ENCODE measurements at places on chromosomes 2 and 18.

- DNase-seq = no peak
Measured at GRCh38 chr2:160956243-160956802, 203.9 kb upstream of the TANK start.

DNA sequence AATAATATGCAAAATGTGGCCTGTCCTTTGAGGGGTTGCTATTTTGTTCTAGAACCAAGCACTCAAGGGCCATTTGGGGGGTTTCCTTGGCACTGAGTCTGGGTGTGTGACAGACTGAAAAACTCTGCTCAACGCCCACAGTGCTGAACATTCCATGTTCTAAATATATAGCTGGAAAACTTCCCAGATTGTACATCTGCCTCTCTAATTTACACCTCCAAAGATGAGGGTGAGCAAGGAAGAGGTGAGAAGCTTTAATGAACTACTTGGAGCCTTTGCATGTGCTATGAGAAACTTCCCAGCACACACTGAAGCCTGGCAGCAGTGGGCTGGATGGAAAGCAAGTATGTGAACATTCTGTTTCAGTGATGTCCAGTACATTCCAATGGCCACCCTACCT is 296.7 kb upstream of the KCNH7 start:
- DNase-seq = no peak

GRCh38 chr2:172230332-172230888 is 127.7 kb upstream of the DLX2 start:
- DNase-seq = no peak

- DNase-seq = no peak
Measured at GRCh38 chr2:234249873-234250272, 199.4 kb downstream of the SPP2 start.

- DNase-seq = no peak
Measured at GRCh38 chr2:10080536-10081304, 509 bp upstream of the CYS1 start.

Measured in progenitor cell of endocrine pancreas (in vitro differentiated cells).